ENCODE measurements at places on chromosomes 11 and 22. TPM values are rescaled to one million over a fixed set of nuclear protein-coding genes. Genes with fewer than 3 reads are reported as not detected.

DNA sequence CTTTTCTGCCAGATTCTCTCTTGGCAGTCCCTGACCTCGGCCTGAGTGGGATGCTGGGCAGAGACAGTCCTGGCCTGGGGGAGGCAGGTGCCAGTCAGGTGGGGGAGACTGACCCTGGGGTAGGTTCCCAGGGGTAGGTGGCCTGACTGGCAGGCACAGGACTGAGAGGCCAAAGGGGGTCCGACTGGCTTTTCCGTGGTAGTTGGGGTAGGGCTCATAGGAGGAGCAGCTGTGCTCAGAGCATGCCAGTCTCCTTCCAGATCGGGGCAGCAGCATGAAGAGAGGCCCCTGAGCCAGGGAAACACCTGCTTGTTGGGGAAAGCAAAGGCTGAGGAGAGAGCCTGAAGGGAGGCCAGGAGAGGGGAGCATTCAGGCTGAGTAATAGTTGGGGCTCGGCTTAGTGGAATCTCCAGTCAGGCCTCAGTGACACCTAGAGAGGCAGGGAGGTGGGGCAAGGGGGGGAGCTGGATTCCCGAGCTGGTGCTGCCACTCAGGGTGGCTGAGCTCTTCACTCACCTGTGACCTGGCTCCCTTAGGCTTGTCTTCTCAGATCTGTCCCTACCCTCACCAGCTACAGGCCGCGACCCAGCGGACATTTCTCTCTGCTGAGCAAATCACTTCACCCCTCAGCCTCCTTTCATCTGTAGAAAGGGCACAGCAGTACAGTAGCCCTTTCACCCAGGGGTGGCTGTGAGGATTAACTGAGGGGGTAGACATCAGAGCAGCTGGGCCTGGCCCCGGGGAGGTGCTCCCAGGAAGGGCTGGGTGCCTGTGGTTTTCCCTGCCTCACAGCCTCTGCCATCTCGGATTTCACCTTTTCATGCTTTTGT lies 26.2 kb downstream of the MCM5 start:
- peak; percentile 58 for DNase-seq

DNA sequence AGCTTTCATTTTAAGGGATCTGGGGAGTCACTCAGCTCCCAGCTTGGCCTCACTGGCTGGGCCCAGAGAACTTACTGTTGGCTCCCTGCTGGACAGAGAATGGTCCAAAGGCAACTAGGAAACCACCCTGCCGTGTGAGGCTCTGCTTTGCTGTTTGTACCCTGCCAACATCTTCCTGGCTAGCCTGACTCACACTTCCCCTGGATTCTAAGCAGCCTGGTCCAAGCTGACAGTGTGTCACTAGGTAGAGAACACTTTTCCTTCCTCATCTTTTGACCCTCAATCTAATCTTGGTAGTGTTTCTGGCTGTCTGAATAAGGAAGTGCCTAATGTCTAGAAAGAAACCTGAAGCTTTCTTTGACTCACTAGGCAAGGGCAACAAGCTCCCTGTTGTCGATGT lies 76.7 kb downstream of the FAR1 start:
- peak; percentile 3 for DNase-seq

DNA sequence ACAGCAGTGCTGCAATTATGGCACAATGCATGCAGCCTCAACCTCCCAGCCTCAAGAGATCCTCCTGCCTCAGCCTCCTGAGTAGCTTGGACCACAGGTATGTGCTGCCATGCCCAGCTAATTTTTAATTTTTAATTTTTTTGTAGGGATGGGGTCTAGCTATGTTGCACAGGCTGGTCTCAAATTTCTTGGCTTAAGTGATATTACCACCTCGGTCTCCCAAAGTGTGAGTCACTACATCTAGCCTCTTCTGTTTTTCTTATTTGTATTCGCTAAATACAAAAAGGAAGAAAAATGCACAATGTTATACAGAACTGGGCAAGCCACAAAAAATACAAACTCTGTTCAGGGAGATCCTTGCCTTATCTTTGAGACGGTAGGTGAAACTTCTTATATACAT lies 62.1 kb downstream of the DDI1 start:
- DNase-seq = no peak

DNA sequence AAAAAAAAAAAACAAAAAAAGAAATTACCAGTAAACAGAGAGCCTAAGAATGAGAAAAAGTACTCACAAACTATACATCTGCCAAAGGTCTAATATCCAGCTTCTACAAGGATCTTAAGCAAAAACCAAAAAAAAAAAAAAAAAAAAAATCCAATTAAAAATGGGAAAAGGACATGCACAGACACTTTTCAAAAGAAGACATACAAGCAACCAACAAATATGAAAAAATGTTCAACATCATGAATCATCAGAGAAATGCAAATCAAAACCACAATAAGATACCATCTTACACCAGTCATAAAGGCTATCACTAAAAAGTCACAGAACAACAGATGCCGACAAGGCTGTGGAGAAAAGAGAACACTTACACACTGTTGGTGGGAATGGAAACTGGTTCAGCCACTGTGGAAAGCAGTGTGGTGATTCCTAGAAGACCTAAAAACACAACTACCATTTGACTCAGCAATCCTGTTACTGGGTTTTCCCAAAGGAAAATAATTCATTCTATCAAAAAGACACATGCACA lies 18.3 kb downstream of the MS4A6A start:
- no peak for DNase-seq

DNA sequence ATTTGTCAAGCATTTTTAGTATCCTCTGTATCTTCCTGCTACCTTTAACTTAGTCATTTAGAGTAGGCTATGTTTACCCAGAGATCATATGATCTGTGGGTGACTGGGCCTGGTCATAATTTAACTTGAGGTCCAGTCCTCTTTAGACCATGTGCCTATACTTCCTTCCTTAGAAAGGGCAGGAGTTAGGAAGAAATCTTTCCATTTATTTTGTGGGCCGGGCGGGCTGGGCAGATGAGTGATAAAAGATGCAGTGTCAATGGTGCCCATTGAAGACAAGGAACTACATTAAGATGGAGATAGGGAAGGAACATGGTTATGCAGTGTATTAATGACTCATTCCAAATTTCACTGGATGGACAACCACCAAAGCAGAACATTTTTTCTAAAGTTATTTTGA lies 30.9 kb upstream of the PDE3B start:
- DNase-seq = no peak

- DNase-seq = peak; percentile 38
Measured at GRCh38 chr22:21951931-21952465, 650 bp downstream of the PPM1F start.

- no peak for DNase-seq
Measured at GRCh38 chr22:49040111-49040510, 787.6 kb downstream of the BRD1 start.

The C11orf98 gene
- total RNA-seq = 116 TPM
